Tongue (tissue), 3 donors: ENCODE measurements at places on chromosomes 5 and 9. TPM values are rescaled to one million over a fixed set of nuclear protein-coding genes. Genes with fewer than 3 reads are reported as not detected.

The RASGEF1C gene
- 4.8 TPM for total RNA-seq

The MSMP gene
- not detected for total RNA-seq

- DNase-seq = no peak
Observed at GRCh38 chr5:152329761-152330283, 75.3 kb downstream of the NMUR2 start.

- DNase-seq = no peak
Observed at GRCh38 chr9:30116673-30117217, 2267.7 kb upstream of the ACO1 start.

- no peak for DNase-seq
Observed at GRCh38 chr5:132760601-132761317, 13.5 kb downstream of the CCNI2 start.

The DOK3 gene
- 6.7 TPM for total RNA-seq

DNA sequence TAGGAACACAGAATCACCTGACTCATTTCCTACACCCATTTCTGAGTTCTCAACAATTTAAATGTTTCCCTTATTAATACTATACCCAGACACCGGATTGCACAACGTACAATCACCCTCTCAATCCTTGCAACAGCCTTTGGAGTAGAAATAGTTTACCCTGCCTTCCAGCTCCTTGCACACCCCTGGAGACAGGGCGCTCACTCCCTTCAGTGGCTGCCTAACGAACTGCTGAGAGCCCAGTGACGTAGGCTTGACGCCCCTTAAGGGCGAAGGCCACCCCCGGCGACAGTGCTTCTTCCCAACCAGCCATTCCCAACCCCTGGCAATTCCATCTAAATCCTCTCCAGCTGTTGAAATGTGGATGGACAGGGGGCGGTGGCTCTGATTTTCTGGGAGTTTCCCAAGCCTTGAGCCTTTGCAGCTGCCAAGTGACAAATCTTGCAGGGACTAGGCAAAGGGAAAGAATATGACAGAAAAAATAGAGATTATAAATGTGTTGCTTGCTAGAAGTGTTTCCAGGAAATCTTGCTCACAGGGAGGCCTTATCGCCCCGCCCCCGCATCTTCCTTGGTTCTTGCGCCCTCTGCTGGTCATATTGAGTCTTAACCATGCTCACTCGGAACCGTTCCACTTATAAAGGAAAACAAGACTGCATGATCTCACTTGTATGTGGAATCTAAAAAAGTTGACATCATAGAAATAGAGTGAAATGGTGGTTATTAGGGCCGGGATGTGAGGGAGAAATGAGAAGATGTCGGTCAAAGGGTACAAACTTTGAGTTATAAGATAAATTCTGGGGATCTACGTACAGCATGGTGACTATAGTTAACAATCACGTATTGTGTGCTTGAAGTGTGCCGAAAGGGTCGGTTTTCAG, 7.6 kb upstream of the BARX1 start:
- peak; percentile 98 for DNase-seq

The GABRA6 gene
- not detected for total RNA-seq

The FGF1 gene
- 8.7 TPM for total RNA-seq

DNA sequence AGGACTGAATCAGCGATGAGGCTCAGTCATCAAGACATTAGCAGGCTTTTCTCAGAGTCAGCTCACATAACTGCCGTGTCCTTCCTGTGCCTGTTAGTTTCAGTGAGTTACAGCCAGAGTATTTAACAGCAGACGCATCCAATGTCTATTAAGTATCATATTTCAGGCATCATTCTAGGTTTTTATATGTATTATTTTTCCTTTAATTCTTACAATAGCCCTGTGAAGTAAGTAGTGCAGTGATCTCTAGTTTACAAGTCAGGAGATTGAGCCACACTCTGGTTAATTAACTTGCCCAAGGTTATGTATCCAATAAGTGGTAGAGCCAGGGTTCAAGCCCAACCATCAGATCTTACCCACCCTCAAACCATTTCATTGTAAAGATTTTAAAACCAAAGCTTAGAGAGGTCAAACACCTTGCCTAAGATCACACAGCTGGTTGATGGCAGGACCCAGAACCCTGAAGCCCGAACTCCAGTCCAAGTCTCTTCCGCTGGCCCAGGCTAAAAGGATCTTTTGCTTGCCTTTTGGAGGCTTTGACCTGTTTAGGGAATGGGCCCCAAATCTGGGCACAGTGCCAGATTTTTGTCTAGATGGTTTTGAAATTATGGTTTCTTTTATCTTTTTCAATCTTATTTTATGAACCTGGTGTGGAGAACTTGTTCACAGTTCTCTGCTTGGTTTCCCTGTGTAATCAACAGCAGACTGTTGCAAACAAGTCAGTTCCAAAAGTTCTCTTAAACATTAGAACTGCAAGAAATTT, 261.2 kb upstream of the CLINT1 start:
- DNase-seq = peak; percentile 30

DNA sequence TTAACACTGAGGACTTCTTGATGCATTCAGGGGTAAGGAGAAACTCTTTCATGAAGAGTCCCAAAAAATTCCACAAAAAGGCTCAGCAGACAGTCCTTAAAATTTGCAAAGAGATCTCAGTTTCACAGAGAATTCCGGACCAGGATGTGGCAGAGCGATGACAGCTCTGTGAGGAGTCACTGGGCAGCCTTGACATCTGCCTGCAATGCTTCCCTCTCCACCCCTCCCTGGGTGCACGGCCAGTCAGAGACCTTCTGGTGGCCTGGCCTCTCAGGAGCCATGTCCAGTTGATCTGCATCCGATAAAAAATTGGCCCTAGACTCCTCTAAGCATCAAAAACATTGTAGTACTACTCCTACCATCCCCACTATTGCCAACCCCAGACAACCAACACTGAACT, 76.8 kb downstream of the MACROH2A1 start:
- DNase-seq = no peak

The C9orf153 gene
- total RNA-seq = not detected

The GPX8 gene
- 61.1 TPM for total RNA-seq

The SMIM33 gene
- not detected for total RNA-seq

DNA sequence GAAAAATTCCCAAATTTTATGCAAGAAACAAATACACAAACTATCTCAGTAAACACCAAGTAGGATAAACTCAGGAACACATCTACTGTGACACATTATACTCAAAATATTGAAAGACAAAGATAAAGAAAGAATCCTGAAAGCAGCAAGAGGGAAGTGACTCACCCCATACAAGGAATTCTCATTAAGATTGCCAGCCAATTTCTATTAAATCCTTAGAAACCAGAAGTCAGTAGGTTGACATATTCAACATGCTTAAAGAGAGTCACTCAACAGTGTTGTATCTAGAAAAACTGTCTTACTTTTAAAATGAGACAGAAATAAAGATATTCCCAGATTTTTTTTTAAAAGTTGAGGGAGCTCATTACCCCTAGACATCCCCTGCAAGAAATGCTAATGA, 15.5 kb downstream of the SPATA31E1 start:
- DNase-seq = no peak

The FCN1 gene
- total RNA-seq = 9.3 TPM
